ENCODE measurements at places on chromosomes 1 and 21.

DNA sequence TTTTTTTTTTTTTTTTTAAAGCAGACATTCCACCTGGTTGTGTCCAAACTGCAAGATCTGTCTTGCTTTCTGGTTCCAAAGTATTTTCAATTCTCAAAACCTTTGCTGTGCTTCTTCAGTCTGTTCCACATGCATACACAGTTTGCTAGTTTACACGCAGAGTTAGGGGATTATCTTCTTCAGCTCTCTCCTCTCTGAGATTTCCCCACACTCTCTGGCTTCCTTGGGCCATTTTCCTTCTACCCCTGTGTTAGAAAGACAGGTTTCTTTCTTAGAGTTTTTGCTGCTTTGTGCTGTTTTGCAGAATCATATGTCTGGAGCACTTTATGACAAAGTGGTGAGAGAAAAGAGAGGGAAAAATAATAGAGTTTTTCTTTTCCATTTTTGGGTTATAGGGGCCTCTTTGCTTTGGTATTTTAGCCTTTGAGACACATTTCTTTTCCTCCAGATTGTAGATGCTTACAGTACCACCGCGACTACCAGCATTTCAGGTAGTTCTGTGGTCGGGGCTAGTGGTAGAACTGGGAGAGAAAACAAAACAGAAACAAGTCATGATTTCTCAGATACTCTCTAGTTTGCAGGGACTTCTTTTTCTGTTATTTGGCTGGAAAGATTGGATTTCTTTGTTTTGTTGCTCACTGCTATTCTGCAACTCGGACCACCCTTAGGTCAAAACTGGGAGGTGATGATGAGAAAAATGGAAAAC is 66.3 kb downstream of the RABGAP1L start:
- H3K27ac ChIP-seq: no peak overlapping the region
- DNase-seq: no peak
- H3K36me3 ChIP-seq: peaks cover 41% of the 10 kb centered on the region
- no peaks in the 10 kb centered on the region for H3K27me3 ChIP-seq

GRCh38 chr1:204507317-204508105 is 8.7 kb upstream of the MDM4 start:
- peak; percentile 62 for DNase-seq
- peak overlapping the region; percentile 91 for H3K4me3 ChIP-seq
- peaks cover 10% of the 10 kb centered on the region for H3K36me3 ChIP-seq
- H3K27me3 ChIP-seq: peaks cover 4% of the 10 kb centered on the region
- H3K4me1 ChIP-seq: peaks cover 24% of the 10 kb centered on the region
- H3K27ac ChIP-seq: peak overlapping the region; percentile 98

DNA sequence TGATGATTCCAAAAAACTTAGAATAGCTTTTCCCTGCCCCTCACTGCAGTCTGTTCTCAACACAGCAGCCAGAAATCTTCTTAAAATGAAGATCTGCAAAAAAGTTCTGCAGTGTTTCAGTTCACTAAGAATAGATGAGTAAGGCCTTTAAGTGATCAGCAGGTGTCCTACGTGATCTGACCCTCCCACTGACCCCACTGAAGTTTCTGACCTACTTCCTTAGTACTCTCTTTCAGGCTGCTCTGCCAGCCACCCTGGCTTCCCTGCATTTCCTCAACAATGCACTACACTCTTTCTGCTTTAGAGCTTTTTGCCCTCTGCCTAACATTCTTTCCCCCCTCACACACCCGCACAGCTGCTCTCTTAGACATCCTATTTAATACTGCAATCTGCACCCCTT is 182.5 kb downstream of the AKT3 start:
- H3K4me1 ChIP-seq: peaks cover 7% of the 10 kb centered on the region
- DNase-seq: no peak
- no peaks in the 10 kb centered on the region for H3K27me3 ChIP-seq
- no peak overlapping the region for H3K27ac ChIP-seq
- peaks cover 30% of the 10 kb centered on the region for H3K36me3 ChIP-seq

DNA sequence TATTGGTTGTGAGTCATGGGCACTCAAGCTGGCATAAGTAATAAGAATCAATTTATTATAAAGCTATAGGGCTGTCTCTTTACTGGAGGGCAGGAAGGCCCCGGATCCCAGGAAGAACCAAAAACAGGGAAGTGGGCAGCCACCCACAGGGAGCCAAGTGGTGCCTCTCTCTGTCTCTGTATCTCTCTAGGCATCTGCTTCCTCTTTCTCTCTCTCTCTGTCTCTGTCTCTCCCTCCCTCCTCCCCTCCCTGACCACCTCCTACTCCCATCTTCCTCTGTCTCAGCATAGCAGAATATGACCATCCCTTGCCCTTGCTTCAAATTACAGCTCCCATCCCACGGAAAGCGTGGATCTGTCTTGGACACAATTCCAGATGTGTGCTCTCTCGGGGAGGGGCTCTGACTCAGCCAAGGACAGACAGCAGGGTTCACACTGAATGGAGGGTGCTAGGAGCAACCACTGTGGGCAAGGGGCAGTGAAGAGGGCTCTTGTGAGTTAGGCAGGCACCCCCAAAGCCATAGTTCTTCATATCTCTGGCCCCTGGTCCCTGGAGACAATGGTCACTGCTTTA is 80.4 kb upstream of the LPGAT1 start:
- no peak for DNase-seq
- no peaks in the 10 kb centered on the region for H3K4me1 ChIP-seq
- no peak overlapping the region for H3K27ac ChIP-seq
- no peak overlapping the region for H3K4me3 ChIP-seq
- no peaks in the 10 kb centered on the region for H3K36me3 ChIP-seq
- H3K27me3 ChIP-seq: peaks cover 8% of the 10 kb centered on the region

- no peak for DNase-seq
- no peak overlapping the region for H3K27ac ChIP-seq
- peaks cover 50% of the 10 kb centered on the region for H3K27me3 ChIP-seq
- H3K36me3 ChIP-seq: no peaks in the 10 kb centered on the region
- H3K4me1 ChIP-seq: peaks cover 9% of the 10 kb centered on the region
Measured at GRCh38 chr1:32894681-32895080, 6.5 kb downstream of the TMEM54 start.
